ENCODE measurements at places on chromosomes 11 and 22.

DNA sequence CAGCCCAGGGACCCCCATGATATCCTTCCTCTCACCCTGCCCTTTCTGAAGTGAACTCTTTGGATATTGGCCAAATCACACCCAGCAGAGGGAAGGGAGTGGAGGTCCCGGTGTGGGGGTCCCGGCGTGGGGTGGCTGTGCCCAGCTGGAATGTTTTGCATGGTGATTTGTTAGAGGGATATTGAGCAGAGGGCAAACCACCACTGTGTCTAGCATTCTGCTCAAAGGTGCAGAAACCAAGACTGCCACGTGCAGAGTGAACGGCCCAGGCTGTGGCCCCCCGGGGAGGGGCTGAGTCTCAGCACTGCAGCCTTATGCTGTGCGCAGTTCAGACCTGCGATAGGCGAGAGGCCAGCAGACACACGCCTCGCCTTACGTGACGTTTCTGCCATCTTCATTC lies 7.9 kb upstream of the BID start:
- no peak for DNase-seq

- no peak for DNase-seq
Observed at GRCh38 chr11:100706179-100706578, 19.1 kb downstream of the ARHGAP42 start.

DNA sequence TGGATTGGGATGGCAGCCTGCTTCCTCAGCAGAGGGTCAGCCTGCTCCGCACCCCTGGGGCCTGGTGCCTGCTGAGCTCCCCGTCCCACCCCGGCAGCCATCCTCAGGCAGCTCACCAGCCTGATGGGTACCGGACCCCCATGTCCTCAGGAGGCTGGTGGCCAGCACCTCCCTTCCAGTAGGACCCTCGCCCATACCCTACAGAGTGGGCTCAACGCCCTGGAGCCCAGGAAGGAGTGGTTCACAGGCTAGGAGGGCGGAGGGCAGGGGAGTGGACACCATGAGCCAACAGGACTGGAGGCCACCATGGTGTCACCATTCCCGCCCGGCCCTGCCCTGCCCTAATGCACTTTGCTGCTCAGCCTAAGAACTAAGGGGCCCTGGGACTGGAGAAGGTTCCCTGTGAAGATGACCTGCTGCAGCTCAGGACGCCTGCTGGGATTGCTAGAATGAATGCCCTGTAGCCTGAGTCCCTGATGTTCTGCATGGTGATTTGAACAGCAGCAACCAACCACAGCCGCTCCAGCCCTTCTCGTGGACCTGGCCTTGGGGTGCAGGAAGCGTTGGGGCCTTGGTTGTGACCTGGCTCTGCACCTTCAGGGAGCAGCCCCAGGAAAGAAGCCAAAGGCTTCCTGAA lies 1080.8 kb downstream of the BRD1 start:
- no peak for DNase-seq

DNA sequence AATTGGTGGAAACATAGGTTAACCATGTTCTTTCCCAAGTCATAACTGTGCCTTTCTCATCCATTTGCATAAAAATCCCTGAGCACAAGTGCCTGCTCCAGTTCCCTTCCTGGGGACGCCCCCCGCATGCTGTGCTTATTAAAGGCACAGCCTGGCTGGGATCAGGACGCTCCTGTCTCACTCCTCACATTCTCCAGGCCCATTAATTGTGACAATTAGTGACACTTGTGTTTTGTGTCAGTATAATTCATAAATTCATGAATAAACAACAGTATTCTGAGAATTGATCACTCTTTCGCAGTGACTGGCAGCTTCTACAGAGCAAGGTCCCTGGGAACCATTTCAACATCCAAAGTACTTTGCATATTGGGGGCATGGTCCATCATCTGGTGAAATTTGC lies 1354.4 kb downstream of the TBC1D22A start:
- DNase-seq, result no peak

- DNase-seq, result no peak
Observed at GRCh38 chr11:121723246-121723741, 270.5 kb upstream of the SORL1-AS1 start.

DNA sequence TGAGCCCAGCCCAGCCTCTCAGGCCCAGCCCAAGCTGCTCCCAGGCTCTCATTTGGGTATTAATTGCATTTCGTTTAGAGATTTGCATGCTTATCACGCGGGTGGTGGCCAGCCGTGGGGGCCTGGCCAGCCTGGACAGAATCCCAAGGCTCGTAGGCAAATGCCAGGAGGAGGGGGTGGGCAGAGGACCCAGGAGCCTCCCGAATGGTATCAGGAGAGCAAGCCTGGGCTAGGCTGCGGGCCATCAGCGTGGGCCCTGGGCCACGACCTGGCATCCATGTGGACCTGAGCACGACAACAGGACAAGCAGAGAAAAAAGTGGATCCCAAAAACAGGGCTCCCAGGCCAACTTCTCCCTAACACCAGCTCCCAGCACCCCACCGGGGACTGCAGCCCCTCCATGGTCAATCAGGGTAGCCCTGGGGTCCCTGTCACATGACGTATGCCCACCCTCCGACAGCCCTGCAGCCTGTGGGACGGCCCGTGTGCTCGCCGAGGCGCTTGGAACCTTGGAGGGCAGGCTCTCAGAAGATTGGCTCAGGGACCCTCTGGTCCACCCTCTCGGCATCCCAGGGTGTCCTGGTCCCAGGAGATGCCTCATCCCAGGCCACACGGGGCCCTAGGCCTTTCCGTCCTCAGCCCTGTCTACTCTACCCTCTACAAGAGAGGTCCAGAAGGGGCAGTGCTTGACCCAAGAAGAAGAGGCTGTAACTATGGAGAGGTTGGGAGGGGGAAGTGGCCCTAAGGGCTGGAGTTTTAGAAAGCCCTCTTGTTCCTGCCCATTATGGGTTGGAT lies 8.8 kb downstream of the ASCL2 start:
- DNase-seq, result no peak

DNA sequence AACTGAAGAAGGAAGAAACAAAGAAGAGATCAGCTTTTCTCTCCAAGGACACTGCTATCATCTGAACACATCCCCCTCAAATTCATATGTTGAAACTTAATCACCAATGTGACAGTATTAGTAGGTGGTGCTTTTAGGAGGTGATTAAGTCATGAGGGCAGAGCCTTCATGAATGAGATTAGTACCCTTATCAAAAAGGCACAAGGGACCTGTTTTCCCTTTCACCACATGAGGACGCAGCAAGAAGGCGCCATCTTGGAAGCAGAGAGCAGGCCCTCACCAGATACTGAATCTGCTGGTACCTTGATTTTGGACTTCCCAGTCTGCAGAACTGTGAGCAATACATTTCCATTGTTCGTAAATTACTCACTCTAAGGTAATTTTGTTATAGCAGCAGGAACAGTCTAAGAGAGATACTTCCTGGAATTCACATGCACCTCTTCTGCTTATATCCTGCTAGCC lies 20.9 kb upstream of the CREB3L1 start:
- DNase-seq, result no peak

DNA sequence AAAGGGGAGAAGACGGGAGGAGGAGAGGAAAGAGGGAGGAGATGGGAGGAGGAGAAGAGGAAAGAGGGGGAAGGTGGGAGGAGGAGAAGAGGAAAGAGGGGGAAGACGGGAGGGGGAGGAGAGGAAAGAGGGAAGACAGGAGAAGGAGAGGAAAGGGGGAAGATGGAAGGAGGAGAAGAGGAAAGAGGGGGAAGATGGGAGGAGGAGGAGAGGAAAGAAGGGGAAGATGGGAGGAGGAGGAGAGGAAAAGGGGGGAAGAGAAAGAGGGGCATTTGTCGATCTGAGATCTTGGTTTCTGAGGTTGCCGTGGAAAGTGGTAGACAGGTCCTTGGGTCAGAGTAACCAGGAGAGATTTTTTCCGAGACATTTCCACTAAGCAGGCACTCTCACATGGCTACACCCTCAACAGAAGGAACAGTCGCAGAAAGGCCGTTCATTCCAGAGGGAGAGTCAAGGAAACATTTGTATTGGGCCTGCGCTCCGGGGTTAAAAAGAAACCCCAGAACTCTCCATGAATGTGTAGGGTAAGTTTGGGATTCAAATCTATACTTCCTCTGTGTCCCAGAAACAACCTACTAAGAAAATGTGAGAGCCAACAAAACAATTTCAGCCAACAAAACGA lies 39.8 kb upstream of the CARS1 start:
- DNase-seq, result no peak

GRCh38 chr11:46237248-46238077 lies 40.0 kb upstream of the CREB3L1 start:
- peak; percentile 78 for DNase-seq

GRCh38 chr11:111515591-111515990 lies 1.0 kb downstream of the HOATZ start:
- DNase-seq, result no peak

DNA sequence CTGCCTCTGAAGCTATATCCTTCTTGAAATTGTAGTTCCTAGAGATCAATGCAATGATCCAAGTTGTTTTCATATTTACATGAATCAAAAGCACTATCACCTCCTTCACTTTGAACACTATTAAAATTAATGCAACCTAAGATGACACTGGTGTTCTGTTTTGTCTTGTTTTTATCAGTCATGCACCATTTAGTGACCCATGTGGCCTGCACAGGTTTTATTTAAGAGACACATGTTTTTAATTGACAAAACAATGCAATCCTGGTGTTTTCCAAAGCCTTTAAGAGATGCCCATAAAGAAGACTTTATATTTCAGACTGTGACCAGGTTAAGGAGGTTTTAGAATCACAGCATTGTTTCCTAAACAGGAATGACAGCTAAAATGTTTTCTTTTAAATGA lies 177.5 kb downstream of the FAM181B start:
- DNase-seq, result no peak

DNA sequence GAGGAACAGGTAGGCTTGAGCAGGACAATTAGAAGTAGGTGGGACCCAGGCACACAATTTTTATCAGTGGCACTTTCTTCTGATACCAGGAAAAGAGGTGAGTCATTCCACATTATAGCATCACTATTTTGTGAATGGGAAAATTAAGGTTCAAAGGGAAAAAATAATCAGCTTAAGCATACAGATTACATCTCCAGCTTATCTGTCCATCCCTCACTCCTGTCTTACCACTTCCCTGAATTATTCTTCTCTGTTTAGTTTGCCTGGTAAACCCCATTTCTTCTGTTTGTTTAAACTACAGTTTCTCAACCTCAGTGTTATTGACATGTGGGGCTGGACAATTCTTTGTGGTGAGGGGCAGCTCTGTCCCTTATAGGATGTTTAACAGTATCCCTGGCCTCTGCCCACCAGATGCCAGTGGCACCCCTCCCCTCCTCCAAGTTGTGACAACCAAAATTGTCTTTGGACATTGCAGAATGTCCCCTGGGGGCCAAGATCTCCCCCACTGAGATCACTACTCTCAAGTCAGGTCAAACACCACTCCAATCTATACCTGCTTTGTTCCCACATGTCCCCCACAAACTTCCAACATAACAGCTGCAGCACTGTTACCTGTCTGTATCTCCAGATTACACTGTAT lies 8.5 kb upstream of the XBP1 start:
- no peak for DNase-seq

DNA sequence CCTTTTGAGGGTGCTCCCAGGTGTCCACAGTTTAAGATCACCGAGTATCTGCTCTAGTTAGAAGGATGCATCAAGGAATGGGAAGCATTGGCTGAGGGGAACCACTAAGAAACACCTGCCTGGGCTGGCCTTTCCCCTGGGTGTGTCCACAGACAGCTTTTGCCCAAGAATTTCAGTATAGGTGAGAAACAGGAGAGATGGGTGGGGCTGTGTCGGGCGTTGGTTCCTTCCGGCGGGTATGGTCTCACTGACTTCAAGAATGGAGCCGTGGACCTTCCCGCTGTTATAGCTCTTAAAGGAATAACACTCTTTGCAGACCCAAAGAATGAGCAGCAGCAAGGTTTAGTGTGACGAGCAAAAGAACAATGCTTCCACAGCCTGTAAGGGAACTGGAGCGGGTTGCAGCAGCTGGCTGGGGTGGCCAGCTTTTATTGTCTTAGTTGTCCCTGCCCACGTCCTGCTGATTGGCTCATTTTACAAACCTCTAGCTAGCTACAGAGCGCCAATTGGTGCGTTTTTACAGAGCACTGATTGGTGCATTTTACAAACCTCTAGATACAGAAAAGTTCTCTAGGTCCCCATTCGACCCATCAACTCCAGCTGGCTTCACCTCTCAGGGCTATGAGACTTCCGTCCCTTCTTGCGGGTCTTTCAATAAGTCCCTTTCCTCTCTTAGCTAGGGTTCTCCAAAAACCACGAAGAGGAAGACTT lies 2.4 kb downstream of the FADS1 start:
- DNase-seq, result peak; percentile 50

DNA sequence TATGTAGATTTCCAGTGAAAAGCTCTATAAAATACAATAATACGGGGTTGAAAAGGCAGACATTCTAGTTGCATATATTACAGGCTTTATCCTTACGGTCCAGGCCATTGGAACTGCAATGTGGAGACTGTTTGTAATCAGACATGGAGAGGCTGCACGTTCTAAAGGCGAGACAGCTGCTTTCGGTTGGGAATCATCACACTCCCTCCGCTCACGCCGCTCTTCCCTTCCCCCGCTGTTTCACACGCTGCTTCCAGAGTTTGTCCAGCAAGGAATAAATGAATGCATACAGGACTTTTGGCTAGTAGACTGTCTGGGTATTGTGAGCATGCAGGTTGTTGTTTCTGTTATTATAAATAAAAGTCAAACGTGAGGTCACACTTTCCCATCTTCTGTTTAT lies 13.5 kb upstream of the EFCAB6 start:
- DNase-seq, result no peak

DNA sequence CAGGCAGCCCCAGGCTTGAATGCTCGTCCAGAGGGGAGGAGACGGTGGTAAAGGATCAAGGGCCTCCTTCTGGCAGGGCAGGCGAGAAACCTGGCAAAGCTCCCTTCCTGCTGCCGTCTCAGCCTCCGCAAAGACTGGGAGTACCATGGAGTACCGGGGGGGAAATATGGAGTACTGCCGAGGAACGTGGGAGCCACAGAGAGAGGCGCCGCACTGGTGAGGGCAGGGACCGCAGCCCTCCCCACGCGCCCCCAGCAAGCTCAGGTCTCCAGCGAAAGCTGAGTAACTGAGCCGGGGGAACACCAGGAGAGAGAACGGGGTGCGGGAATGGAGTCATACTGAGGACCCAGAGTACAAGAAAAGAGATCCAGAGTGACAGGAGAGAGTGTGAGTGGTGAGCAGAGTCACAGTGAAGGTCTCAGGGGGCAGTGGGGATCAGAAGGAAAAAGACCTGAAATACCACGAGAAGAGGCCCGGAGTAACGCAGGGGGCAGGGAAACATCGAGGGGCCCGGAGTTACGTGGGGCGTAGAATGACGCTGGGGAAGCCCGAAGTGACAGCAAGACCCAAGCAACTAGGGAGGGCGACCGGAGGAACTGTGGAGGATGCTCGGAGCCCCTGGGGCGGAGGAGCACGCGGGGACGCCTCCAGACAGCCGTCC lies 740 bp downstream of the EML3 start:
- peak; percentile 72 for DNase-seq

- no peak for DNase-seq
Observed at GRCh38 chr11:23789938-23790371, 706.9 kb upstream of the LUZP2 start.

- DNase-seq, result peak; percentile 31
Observed at GRCh38 chr11:27158456-27159334, 118.1 kb downstream of the BBOX1 start.

GRCh38 chr11:94855666-94856065 lies 87.5 kb downstream of the AMOTL1 start:
- no peak for DNase-seq

- no peak for DNase-seq
Observed at GRCh38 chr22:24164243-24164642, 17.0 kb upstream of the SUSD2 start.

Data from activated CD4-positive, alpha-beta T cell treated with anti-CD3 and anti-CD28 coated beads for 36 hours (primary cell).